ENCODE measurements at places on chromosomes 7 and 10.

GRCh38 chr7:22572937-22573336, 72.9 kb upstream of the STEAP1B start:
- DNase-seq, result no peak

GRCh38 chr10:43390759-43391158, 18.2 kb downstream of the HNRNPF start:
- no peak for DNase-seq

- DNase-seq, result no peak
Measured at GRCh38 chr10:95729323-95730055, 26.5 kb upstream of the ENTPD1 start.

- DNase-seq, result no peak
Measured at GRCh38 chr10:93566435-93567276, at the start of gene FFAR4. FFAR4 (plus strand) TSS chr10:93566665; CDS start chr10:93566721, 56 bp downstream.

DNA sequence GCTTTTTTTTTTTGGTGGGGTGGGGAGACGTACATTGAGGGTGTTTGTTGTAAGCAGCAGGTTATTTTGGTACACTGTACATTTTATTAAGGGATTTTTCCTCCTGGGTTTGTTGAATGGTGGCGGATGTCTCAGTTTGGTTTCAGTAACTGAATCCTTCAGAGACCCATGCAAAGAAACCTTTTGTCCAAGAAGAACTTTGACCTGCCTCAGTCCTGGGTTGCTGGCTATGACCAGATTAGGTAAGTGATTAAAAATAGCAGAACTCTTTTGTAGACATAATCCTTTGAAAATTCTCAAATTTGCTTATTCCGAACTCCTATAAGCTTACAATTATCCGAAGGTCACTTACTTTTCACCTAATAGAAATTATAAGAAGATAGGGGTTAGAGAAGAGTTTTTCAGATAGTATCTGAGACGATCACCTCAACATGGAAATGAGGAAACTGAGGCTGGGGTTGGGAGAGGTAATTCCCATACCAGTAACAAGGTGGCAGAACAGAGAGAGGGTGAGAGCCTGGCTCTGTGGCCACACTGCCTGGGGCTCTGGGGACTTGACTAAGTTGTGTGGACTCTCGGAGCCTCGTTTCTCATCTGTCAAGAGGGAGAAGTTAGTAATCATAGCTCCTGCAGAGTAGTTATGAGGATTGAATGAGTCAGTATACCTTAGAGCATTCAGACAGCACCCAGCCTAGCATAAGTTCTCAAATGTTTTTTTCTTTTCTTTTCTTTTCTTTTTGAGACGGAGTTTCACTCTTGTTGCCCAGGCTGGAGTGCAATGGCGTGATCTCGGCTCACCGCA, 87.4 kb downstream of the CCNY start:
- no peak for DNase-seq

- no peak for DNase-seq
Measured at GRCh38 chr10:62457598-62457997, 83.4 kb downstream of the ZNF365 start.
